ENCODE measurements at places on chromosomes 3 and 15. TPM values are rescaled to one million over a fixed set of nuclear protein-coding genes. Genes with fewer than 3 reads are reported as not detected.
A peak's percentile ranks its signal among the peaks of the same experiment; 100 is the strongest.

KBTBD8 gene
- 4.3 TPM for polyA plus RNA-seq

DNA sequence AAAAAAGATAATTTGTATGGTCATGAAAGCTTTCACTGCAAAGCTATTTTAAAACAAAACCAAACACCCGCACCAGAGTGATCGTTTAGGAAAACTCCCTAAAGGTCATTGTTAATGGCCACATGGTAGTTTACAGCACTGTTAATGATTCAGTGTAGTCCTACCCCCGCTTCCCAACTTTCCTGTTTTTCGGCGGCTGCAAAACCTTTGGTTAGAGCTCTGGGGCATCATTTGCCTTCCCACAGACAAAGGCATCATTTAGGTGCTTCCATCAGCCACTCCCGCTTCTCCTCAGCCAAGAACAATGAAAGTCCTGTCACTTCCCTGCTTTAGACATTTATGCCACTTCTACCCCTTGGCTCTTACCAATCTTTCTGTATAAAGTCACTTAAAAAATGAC is 10.6 kb downstream of the MELTF start:
- DNase-seq, result no peak

GRCh38 chr3:181454451-181455027 is 257.2 kb upstream of the SOX2 start:
- no peak for DNase-seq

GRCh38 chr3:195550723-195551122 is 7.6 kb upstream of the PPP1R2 start:
- no peak for DNase-seq

DNA sequence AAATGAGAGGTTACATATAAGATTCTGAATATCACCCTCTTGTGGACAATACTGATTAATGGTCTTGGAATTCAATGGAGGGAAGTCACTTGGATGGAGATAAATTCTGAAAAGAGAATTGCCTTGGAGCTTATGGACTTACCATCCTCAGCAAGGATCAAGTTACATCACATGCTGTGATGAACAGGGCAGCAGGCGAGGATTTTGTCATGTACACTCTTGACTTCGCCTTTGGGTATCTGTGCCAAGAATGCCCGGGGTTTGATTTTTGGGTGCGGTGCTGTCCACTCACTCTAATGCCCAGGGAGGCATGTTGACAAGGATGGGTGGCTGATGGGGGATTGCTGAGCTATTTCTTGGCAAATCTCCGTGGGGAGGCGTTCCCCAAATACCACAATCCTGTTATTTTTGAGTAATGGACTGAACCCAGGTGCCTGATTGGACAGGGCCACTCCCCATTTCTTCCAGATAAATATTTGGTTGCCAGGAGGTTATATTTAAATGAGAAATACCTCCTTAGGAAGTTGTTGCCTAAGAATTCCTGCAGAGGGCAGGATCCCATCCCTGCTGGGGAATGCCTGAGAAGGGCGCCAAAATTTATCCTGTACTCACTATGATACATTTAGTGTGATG is 96.3 kb downstream of the TPRG1 start:
- no peak for DNase-seq

ANKRD34C gene
- not detected for polyA plus RNA-seq

ALG1L2 gene
- polyA plus RNA-seq, result 1.3 TPM

DNA sequence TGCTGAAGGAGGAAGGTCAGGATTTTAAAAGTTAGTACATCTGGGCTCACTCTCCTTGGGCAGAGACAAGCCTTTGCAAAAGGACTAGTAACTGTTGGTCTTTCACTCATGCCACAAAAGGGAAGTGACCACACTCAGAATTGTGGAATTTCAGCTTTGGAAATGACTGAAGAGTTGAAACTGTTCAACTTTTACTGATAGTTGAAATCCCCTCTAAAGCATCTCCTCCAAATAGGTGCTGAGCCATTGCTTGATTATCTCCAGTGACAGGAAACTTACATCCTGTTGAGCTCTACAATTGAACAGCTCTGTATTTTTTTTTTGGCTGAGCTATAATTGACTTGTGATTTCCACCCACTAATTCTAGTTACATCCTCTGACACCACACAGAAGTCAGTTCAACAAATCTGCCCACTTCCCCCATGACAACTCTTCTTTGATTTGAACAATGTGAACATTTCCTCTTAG is 254.8 kb upstream of the TPRG1 start:
- DNase-seq, result no peak

DNA sequence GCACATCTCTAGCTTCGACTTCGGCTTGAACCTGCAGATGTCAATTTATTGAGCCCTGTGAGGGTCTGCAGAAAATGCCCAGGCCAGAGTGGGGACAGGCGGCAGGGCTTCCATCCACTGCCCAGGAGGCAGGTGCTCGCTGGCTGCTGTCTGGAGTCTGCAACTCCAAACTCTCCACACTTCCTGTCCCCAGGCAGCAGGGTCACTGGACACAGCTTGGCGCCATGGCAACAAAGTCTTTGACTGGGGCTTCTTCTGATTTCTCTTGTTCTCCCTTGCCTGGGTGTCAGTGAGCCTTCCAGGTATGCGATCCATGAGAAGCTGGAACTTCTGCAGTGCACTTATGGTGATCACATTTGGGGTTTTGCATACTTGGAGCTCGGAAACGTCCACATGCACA is 33.5 kb downstream of the SV2B start:
- no peak for DNase-seq

DNA sequence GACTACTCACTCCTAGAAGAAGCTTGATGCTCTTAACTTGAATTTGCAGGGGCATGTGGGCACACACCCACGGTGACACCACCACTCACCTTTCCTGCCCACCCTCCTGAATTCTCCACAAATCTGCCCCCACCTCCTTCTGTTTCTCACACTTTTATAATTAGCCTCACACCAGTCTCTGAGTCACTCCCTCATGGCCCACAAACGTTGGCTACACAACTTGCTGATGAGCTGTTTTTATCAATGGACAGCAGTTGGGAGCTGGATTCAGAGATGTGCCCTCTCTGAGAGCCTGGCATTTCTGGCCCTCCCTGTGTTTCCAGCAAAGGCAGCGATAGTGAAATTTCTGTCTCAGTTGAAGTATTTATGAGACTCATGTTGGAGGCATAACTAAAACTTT is 1.3 kb downstream of the COLQ start:
- no peak for DNase-seq

GRCh38 chr3:196666001-196666867 is 26.7 kb downstream of the NRROS start:
- DNase-seq, result no peak

MAGEL2 gene
- 19.6 TPM for polyA plus RNA-seq

DNA sequence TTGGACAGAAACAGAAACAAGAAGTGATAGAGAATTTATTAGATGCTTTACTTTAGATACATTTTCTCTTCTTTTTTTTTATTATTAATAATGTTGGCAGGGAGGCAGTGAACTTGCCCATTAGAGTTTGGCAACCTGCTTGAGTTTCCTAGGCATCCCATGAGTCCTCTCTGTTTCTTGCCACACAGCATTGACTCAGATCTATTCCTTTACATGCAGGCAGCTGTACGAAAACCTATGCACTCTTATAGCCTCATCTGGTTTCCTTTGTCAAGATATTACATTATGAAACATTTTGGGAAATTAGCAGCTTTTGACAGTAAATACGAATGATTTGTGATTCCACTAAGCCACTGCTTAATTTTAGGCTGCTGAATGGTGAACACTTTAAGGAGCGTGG is 23.3 kb downstream of the IL1RAP start:
- no peak for DNase-seq

GRCh38 chr3:177196008-177196455 is 1.2 kb downstream of the TBL1XR1 start:
- no peak for DNase-seq

DNA sequence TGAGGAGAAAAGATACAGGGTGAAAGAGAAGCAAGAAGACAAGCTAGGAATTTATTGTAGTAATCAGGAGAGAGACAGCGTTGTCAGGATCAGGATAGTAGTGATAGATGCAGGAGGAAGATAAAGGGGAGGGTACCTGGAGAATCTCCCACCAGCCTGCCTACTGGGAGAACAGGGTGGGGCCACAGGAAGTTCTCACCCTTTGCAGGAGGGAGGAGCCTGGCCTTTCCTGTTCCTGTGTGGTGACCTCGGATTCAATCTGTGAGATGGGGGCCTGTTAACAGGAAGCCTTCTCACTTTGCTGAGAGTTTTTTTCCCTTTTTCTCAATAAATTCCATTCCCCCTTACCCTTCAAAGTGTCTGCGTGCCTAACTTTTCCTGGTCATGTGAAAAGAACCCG is 37.6 kb downstream of the GMPS start:
- no peak for DNase-seq

DNA sequence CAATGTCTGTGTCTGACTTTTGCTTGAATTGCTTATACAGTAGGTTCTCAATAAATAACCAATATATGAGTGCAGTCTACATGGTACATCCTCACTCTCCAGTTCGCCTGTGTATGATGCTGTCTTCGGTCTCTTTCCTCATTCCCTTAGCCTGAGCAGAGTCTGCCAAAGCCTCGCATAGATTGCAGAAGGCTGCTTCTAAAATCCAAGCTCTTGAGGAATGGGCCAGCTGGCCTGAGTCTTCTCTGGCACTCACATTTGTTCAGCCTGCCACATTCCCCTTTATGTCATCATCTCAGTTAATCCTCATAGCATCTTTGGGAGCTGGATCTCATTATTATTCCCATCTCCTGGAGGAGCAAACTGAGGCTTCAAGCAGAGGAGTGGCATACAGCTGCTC is 27.2 kb upstream of the ADAMTS7 start:
- DNase-seq, result peak; percentile 31

DNA sequence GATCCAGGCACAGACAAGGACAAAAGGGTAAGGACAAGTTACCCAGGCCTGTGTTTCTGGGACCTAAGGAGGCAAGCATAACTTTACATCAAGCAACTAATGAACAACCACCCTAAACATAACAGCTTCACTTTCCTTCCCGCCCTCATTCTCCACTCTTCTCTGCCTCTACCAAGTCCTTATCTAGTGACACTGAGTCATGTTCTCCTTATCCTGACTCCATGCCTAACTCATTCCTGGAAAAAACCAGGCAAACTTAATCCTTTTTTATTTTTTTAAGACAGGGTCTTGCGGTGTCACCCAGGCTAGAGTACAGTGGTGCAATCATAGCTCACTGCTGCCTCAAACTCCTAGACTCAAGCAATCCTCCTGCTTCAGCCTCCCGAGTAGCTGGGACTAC is 44.5 kb downstream of the TMEM44 start:
- no peak for DNase-seq

DNA sequence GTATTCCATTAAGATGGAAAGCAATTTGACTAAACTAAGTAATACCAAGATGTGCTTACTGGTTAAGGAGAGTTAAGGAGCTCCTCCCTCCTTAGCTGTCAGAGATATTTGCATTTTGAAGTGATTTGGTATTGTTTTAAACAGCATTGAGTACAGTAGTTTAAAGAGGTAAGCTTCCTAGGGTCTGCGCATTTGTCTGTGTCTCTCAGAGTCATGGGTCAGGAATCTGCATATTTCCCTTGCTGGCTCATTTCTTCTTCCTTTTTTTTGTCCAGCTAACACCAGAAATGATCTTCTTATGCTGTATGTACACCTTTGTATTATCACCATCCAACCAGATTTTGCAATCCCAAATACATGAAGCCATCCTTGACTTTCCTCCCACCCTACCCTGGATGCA is 163.0 kb upstream of the BFSP2 start:
- DNase-seq, result no peak

GRCh38 chr3:128697341-128697740 is 28.6 kb upstream of the RAB7A start:
- no peak for DNase-seq

- DNase-seq, result no peak
These were observed 108.8 kb upstream of the ATP2B2 start for GRCh38 chr3:10614168-10614567.

POPDC2 gene
- 38.2 TPM for polyA plus RNA-seq

DNA sequence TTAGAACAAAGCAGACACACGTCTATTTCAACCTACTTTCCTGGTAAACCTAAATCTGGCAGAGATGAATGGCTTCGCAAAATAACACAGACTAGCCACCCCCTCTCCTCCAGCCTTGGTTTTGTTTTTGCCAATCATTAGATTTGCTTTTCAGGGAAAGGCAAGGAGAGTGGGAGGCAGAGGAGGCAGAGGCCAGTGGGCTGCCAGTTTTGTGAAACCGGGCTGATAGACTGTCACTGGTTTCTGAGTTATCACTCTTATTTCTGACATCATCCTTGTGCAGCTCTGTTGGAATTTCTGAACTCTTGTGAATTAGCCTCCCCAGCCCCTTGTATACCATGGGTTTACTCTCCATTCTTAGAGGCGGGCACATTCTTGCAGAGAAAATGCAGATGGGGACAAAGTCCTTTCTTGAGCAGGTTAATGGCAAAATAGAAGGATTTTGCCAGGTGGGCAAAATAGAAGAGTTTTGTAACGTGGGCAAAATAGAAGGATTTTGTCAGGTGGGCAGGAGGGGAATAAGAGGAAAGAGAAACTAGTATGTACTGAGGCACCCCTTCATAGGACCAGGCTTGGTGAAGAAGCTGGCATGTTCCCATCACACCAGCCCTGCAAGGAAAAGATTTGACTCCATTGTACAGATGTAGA is 3.2 kb upstream of the FEM1B start:
- DNase-seq, result no peak

GRCh38 chr3:128449111-128449638 is 17.5 kb downstream of the DNAJB8 start:
- DNase-seq, result no peak

- no peak for DNase-seq
These were observed 586 bp downstream of the TM4SF1 start for GRCh38 chr3:149376718-149377407.

DNA sequence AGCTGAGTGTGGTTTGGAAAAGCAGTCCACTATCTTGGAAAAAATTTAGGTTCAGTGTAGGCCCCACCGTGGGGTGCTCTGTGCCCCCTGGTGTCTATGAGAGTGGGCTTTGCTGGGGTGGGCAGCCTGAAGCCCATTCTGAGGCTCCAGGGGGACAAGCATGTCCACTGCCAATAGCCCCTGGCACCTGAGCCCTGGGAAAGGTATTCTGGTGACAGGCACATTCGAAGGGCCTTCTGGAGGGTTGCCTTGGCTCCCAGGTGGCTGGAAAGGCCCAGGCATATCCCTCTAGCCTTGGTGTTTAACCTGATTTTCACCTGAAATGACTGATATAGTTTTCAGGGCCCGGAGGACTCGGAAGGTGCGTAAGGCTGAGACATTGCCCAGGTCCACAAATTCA is 36.1 kb downstream of the SCN5A start:
- DNase-seq, result no peak

- no peak for DNase-seq
These were observed 241.6 kb upstream of the COL8A1 start for GRCh38 chr3:99396651-99397275.

DNA sequence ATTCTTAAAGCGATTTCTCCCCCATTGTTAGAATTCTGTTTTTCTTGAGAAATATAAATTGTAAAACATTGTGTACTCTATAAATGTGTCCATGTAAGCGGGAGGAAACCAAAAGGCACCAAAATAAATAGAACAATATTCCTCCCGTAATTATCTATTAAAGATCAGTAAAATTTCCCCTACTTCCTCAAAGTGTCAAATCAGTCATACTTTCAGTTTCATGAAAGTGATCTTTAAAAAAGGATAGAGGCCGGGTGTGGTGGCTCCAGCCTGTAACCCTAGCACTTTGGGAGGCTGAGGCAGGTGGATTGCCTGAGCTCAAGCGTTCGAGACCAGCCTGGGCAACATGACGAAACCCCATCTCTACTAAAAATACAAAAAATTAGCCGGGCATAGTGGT is 278.9 kb downstream of the MECOM start:
- DNase-seq, result no peak

GRCh38 chr15:85639752-85640381 is 154.9 kb downstream of the KLHL25 start:
- DNase-seq, result no peak
